ENCODE measurements at places on chromosomes 7 and 10.

DNA sequence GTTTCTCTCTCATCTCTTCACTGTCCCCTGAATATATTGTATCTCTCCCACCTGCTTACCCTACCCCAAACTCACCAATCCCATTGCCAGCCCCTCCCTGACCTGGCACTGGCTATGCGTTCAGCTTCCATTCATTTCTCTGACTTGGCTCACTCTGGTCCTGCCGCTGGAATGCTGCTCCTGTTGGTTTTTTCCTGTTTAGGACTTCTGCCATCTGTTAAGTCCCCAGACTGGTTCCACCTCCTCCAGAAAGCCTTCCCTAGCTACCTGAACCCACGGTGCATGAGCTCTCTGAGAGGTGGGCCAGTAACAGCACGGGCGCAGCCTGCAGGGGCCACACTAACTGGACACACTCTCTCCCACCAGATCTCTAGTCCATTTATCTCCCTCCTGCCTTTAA lies 80.2 kb downstream of the HIF1AN start:
- DNase-seq: no peak

DNA sequence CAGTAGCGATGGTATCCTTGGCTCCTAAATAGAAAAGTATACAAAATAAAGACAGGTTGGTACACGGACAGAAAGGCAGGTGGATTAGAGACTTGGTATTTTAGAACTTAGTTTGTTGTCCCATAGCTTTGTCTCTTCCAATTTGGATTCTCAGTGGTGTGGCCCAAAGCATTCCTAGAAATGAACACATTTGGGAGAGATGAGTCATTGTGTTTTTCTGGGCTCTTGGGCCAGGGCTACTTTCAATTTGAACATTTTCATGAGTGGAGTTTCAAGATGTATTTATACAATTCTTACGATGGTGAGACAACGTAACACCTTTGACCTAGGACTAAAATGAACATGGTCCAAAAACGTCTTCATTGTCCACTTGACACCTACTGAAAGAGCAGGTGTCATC lies 225.1 kb upstream of the YAE1 start:
- DNase-seq: no peak

- no peak for DNase-seq
Observed at GRCh38 chr7:26117142-26117807, 34.7 kb upstream of the NFE2L3 start.

DNA sequence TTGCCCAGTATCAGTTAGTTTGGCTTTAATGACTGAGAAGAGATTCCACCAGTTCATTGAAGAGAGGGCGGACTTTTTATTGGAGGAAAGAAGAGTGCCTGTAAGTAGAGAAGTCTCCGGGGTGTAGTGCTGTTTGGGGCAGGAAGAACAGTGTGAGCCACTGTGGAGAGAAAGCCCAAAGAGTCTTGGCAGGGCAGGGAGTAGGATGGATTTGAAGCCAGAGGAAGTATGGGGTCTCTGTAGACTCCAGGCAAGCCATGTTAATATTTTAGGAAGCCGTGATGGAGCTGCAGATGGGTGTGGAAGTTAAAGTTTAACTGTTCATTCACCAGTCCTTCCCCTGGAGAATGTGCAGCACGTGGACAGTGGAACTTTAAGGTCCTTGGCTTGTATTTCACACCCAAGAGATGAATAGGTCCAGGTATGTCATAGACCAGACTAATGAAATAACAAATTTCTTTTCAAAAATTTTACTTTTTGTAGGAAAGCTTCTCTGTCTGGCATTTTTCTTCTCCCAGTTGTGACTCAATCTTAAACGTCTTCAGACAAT lies 54.1 kb downstream of the TCF7L2 start:
- DNase-seq: no peak

GRCh38 chr10:125605167-125605566 lies 77.8 kb downstream of the TEX36 start:
- no peak for DNase-seq

DNA sequence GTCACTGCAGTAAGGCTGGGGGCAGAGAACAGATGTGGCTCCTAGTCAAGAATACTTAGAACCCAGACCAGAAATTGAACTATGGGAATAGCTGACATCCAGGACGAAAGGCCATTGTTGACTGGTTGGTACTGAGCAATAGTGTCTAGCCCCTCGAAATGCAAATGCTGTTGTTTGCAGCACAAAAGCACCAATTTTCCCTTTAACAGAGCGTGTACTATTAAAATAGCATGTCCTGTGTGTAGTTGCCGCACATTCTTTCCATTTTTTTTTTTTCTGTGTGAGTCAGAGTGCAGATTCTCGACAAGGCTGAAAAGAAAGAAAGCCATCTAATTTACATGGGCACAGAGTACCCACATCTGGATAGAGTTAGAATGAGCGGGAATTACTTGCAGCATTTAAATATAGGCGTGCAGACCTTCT lies 302.4 kb downstream of the PTEN start:
- peak; percentile 87 for DNase-seq

DNA sequence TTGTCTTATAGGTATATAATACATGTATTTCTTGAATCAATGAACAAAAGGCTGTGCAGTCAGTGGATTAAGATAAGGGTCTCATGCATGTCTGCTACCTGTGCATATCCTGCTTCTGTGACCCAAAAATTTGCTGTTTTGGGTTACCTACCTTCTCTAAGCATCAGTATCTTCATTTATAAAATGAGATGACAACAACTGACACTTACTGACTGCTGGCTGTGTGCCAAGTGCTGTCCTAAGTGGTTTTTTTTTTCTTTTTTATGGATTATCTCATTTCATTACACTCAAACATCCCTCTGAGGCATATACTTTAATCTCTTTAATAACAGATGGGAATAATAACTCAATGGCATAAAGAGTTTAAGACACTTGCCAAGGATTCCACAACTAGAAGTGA lies 2.1 kb downstream of the PDK4 start:
- no peak for DNase-seq

DNA sequence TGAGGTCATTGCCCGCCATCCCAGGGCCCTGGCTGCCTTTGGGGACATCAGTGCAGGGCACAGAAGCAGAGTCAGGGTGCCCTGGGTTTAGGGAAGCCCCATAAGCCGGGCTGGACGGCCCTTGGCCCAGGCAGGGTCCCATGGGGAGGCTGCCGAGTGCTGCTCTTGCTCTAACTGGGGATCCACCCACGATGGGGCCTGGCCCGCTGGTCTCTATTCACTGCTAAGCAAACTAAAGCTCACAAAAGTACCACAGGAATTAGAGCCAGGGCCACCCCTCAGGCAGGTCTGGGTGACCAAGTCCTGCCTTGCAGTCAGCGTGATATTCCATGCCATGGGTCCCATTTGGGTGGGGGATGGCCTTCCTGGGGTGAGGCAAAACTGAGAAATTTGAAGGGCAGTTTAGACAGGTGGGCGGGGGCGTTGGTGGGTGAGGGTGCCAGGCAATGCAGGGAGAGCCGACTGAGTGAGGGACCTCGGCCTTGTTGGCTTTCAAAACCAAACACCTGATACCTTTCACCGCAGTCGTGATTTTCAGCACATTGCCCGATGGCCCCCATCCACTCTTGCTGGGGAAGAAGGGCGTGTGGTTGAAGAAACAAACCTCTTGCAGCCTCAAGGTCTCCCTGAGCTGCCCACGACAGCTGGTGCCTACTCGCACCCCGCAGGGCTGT lies 92.8 kb upstream of the PPIF start:
- no peak for DNase-seq

GRCh38 chr10:50275650-50276235 lies 24.4 kb upstream of the ASAH2 start:
- DNase-seq: no peak

GRCh38 chr10:133484818-133485217 lies 31.1 kb downstream of the SCART1 start:
- DNase-seq: no peak

GRCh38 chr7:120955577-120956149 lies 5.1 kb downstream of the ING3 start:
- no peak for DNase-seq

DNA sequence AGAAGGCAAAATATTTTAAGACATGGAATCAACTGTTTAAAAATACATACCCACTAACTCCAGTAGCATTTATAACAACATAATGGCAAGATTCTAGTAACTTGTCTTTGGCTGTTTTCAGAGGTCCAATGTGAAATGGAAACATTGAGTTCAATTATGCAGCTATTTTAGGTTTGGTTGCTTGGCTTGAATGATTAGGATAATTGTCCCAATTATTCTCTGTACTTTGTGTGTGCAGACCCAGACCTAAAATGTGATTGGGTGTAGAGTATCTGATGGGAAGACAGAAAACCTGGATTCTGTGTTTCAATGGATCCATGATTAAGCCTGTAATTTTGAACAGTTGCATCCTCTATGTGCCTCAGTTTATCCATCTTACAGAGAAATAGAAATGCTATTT lies 392.7 kb upstream of the NFE2L3 start:
- DNase-seq: no peak

- no peak for DNase-seq
Observed at GRCh38 chr10:22913474-22914092, 14.3 kb upstream of the ARMC3 start.

DNA sequence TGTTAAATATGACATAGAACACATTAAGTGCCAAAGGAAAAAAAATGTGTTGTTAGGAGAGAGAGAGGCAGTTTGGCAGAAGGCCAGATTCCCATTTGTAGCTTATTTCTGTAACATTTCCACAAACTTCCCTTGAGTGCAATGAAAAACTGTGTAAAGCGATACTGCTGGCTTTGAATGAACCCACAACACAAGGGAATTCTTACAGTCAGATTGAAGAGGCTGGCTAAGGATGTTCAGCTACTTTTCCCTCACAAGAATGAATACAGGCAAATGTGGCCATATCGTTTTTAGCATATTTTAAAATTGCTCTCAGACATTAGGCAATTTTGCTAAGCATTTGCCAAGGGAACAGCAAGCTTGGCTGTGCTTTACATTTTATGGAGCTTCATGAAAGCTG lies 614.1 kb upstream of the FZD8 start:
- DNase-seq: peak; percentile 89

GRCh38 chr10:23015021-23015707 lies 80.2 kb upstream of the MSRB2 start:
- no peak for DNase-seq

- no peak for DNase-seq
Observed at GRCh38 chr7:112855227-112855626, 65.0 kb upstream of the TMEM168 start.

- DNase-seq: no peak
Observed at GRCh38 chr7:153604-154003, 38.8 kb upstream of the FAM20C start.

GRCh38 chr10:107919626-107920235 lies 755.2 kb upstream of the SORCS1 start:
- DNase-seq: no peak

DNA sequence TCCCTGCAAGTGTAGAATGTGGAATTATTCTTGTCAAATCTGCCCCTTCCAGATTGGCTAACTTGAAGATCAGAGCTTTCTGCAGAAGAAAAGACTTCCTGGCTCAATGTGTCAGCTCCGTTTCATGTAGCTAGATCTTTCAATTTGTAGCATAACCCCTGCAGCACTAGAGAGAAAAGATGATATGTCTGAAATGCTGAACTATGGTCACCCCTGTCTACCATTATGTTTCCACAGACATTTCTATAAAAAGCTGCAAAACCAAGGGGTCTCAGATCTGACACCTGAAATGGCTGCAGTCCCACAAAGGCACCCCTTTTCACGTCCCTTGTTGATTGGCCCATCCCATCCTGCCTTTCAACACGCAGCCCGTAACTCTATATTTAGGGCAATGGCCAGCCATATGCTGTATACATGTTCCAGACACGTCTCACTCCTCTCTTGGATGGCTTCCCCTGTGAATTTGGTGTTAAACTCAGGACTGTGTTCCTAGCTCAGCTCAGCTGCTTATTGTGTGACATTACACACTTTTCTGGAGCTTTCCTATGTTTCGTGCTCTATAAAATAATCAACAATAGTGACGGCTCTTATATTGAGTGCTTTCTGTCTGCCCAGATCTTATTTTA lies 648.6 kb upstream of the CELF2 start:
- no peak for DNase-seq

DNA sequence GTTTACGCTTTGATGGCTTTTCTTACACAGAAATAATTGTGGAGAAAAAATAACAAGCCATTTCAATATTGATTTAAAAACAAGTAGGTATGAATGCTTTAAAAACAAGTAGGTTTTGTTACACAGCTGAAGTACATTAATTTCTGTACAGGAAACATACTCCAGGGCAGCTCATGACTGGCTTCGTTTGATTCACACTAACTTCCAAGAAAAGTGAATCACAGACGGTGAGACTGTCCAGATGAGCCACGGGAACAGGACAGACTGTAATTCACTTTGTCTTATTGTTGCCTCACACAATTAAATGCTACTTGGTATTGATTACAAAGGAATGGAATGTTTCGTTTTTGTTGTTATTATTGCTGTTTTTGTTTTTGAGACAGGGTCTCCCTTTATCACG lies 26.6 kb upstream of the SNX10 start:
- no peak for DNase-seq
